ENCODE measurements at places on chromosomes 5 and 9.
A peak's percentile ranks its signal among the peaks of the same experiment; 100 is the strongest.

GRCh38 chr5:152551061-152551460 is 146.0 kb upstream of the NMUR2 start:
- DNase-seq: no peak

- DNase-seq: no peak
Measured at GRCh38 chr9:36268007-36268427, 9.8 kb upstream of the GNE start.

GRCh38 chr5:139415221-139415861 is 11.5 kb upstream of the SPATA24 start:
- DNase-seq: no peak

GRCh38 chr9:131669269-131670157 is 70.4 kb downstream of the RAPGEF1 start:
- no peak for DNase-seq

DNA sequence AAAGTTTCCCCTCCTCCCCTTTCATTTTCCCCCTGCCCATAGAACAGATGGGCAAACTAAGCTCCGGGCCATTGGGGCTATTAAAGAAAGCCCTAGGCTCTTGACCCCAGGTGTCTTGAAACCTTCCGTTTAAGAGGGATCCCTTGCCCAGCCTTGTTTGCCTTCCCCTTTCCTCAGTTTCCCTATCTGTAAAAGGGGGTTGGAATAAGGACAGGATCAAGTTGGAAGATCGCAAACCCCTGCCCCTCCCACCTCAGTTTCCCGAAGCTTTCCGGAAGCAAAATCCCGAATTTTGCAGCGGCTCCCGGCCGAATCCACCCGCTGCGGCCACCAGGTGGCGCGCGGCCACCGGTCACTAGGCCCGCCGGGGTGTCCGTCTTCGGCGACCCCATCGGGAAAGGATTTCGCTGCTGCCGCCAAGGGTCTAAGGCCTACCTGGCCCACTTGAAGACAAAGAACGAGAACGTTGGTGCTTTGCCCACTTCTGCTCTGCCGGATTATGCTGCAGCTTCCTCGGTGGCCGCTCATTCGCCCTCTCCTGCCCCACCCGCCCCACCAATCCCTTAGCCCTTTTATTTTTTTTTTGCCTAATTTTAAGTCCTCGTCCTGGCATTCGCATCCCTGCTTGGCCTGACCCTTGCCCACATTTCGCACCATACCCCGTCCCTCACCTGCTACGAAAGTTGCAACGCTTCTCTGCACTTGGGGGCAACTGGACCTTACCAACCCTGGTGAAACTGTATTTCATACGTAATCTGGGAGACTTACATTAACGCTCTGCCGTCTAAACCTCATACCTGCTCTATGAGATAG is 962 bp upstream of the NR6A1 start:
- peak; percentile 83 for DNase-seq

GRCh38 chr9:87070336-87070735 is 123.0 kb upstream of the GAS1 start:
- no peak for DNase-seq

- no peak for DNase-seq
Measured at GRCh38 chr5:96778409-96778808, 29.3 kb downstream of the ERAP1 start.

DNA sequence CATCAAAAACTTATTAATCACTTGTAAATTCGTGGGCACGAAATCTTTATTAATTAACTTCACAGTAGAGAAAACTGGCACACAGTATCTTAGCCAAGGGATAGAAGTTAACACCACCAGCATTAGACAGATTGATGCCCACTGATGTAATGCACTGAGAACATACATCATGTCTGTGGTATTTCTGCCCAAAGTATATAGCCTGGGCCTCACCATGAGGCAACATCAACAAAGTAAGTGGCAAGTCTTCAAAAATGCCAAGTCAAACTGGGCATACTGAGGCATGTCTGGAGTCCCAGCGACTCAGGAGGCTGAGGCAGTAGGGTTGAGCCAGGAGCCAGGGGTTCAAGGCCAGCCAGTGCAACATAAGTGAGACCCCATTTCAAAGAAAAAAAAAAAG is 79.5 kb downstream of the GLIS3 start:
- DNase-seq: no peak

GRCh38 chr9:35842020-35842745 is 13.2 kb downstream of the TMEM8B start:
- no peak for DNase-seq

DNA sequence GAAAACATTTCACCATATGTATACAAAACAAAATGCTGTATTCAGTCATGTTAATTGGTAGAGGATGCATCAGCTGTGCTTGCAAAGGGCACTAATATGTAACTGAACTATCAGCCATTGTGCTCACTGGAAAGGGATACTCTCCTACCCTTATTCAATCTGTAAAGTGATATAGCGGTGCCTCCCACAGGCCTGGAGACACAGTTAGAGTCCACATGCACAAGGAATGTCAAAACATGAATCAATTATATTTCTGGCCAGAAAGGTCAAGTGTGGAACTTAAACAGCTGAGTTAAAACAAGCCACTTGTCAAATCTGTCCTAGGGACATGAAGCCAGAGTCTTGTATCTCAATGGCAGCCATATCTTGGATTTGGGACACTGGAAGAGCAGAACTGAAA is 71.2 kb upstream of the IZUMO3 start:
- no peak for DNase-seq

- no peak for DNase-seq
Measured at GRCh38 chr9:70475211-70475610, 60.8 kb upstream of the KLF9 start.

- DNase-seq: no peak
Measured at GRCh38 chr5:134177369-134178095, 782 bp upstream of the SKP1 start.

DNA sequence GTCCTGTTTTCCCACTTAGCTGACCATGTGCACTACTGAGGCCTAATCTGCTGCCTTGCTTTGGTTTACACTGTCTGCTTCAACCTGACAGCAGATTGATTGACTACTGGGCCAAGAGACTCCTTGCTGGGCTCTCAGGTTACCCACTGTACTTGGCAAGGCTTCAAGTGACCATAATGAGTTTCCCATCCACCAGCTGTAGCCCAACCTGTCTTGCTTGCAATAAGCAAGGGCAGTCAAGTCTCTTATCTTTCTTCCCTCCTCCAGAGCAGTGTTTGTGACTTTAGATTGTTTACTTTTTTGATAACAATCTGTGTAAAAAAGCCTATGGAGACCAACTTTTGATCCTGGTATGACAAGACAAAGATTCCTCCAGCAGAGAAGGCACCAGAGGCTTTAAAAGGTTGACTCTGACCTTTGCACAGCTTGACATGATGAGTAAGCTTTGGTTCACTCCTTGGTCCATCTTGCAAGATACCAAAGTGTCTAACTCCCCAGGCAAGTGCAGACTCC is 912.3 kb upstream of the SEMA6A start:
- DNase-seq: no peak

DNA sequence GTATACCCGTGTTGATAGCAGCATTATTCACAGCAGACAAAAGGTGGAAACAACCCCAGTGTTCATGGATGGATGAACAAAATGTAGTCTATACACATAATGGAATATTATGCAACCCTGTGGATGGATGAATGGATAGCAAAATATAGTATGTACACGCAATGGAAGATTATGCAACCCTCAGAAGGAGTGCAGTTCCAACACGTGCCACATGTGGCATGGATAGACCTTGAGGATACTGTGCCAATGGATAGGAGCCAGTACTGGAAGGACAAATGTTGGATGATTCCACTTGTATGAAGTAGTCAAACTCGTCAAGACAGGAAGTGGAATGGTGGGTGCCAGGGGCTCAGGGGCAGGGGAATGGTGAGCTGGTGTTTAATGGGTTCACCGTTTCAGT is 44.9 kb downstream of the PLEKHG4B start:
- DNase-seq: no peak

- no peak for DNase-seq
Measured at GRCh38 chr5:71587766-71588532, 809 bp downstream of the MCCC2 start.

GRCh38 chr9:79812507-79813257 is 240.9 kb downstream of the TLE4 start:
- DNase-seq: no peak

DNA sequence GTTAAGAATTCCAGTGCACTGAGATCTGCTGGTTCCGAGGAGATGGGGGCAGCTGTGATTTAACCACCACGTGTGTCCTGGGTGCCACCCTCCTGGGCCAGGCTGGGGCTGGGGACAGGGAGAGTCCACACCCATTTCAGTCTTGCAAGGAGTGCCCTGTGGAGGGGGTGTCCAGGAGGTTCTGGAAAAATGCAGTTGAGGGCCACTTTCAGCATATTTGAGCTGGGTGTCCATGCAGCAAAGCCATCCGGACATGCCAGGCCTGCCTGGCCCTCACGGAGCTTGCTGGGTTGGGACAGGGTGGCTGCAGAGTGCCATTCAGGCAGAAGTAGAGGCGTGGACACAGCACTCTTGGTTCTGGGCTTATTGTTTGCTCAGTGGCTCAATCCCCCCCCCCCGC is 68.1 kb downstream of the NEK6 start:
- DNase-seq: no peak

- no peak for DNase-seq
Measured at GRCh38 chr5:167821151-167821550, 470.3 kb upstream of the WWC1 start.

DNA sequence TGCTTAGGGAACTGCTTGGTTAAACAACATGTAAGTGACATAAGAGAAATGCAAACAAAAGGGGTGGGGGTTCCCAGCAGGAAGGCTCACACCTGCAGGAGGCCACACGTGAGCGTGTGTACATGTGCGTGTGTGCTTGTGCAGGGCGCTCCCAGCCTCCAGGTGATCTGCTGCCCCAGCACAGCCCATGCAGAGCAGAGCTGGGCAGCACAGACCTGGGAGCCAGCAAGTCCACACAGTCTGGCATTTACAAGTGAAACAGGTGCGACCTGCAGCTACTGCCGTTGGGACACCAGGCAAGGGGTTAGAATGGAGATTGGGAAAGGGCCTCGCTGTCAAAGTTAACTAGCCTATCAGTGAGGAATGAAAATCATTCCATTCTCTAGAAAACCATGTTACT is 41.8 kb downstream of the GRAMD2B start:
- DNase-seq: no peak

- DNase-seq: no peak
Measured at GRCh38 chr5:109971968-109972367, 282.2 kb downstream of the MAN2A1 start.

DNA sequence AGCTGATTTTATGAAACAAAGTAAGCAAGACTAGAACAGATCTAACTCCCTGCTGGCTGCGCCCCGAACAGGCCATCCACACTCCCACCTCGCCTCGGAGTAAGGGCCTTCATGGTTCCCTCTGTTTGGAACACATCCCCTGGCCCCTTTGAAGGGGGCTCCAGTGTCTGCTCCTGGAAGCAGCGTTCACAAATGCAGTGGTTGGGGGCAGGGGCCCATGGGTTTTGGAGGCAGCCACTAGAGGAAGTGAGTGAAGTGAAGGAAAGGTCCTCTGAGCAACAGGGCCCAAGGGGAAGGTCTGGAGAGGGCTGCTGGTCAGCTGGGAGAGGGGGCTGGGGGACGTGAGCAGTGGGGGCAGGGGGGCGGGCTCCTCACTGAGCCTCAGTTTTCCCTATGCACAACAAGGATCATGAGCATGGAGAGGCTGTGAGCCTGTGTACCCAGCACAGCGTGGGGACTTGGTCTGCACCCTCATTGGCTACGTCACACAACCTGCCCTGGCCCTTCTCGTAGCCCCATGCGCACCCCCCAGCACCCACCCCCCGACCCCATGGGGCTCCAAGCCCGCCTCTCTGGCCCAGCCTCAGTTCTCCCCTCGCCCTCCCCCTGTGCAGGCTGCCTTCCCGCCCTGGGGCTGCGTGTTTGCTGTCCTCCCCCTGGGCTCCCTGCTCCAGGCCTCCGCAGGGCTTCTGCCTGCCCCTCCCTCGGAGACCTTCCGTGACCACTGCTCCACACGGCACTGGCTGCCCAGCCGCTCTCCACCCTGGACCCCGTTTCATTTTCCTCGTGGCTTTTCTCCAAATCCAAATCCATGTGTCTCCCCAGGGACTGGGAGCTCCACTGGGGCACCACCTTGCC is 39.5 kb downstream of the RASGEF1C start:
- DNase-seq: no peak

- no peak for DNase-seq
Measured at GRCh38 chr5:6877986-6878828, 165.0 kb downstream of the TENT4A start.

GRCh38 chr5:124972703-124973102 is 226.3 kb upstream of the ZNF608 start:
- no peak for DNase-seq

GRCh38 chr9:4787876-4788275 is 4.9 kb upstream of the RCL1 start:
- DNase-seq: no peak

DNA sequence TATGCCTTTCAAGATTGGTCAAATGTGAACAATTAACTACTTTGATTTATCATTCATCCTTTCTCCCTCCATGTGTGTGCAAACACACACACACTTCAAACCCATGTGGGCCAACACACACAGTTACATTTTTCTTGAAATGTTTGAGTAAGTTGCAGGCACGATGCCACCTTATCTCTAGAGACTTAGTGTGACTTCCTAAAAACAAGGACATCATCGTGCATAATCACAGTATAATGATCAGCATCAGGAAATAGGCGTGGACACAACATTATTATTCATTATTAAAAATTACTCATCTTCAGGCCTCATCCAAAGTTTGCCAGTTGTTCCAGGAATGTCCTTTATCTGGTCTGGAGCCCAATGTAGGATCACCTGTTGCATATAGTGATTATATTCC is 209.5 kb downstream of the GNA14 start:
- DNase-seq: no peak

GRCh38 chr5:14560091-14560595 is 21.4 kb upstream of the OTULINL start:
- DNase-seq: no peak

DNA sequence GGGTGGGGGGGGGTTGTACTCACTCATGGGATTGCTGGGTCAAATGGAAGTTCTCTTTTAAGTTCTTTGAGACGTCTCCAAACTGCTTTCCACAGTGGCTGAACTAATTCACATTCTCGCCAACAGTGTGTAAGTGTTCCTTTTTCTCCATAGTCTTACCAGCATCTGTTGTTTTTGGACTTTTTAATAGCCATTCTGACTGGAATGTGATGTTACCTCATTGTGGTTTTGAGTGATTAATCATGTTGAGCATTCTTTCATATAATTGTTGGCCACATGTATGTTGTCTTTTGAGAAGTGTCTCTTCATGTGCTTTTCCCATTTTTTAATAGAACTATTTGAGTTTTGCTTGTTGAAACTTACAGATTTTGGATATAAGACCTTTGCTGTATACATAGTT is 94.9 kb upstream of the PLPPR1 start:
- no peak for DNase-seq

All from mesothelial cell of epicardium (in vitro differentiated cells).